Ecto neural progenitor cell (in vitro differentiated cells): ENCODE measurements at places on chromosomes 13 and 19.

DNA sequence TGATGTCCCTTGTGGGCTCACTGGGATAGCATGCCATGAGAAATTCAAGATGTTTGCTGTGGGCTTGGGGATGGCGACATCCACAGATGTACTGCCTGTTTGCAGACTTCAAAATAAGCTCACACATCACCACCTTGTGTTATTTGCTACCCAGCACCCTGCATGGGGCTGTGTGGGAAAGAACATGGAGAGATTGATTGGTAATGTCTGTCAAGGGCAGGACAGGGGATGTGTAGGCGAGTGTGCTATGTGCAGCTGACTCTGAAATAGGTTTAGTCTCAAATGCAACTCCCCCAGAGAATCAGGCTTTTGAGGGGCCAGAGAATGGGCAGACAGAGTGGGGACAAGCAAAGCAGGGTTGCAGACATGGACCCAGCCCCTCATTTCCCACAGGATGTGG lies 24.7 kb downstream of the PNPLA6 start:
- DNase-seq = no peak

DNA sequence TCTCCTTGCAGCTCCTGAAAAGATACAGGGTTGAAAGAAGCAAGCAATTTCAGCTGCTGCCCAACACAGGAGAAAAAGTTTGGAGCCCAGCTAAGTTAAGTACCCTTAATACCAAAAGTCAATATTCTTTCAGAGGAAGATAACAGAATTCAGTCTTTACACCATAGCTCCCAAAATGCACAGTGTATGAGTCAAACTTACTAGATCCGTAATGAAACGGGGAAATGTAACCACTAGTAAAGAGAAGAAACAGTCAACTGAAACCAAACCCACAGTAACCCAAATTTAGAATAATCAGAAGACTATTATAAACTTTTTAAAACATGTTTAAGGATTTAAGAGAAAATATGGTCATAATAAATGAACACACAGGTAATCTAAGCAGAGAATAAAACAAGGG lies 45.2 kb downstream of the SUCLA2 start:
- no peak for DNase-seq

DNA sequence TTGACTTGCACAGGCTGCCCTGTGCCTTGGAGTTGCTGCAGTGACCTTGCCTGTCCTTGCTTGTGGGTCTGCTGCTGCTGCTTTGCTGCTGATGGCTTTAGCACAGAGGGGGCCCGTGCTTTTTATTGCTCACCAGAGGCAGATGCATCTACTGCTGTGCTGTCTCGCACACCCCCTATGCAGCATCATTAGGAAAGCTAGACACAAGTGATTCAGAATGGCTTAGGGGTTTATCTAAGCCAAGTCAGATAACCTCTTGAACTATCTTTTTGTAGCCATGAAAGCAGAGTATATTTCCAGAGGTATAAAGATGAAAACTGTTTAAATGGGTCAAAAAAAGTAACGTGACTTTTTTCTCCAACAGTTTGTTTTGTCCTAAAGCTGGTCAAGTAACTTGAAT lies 7.8 kb downstream of the GTF3A start:
- no peak for DNase-seq

- DNase-seq = no peak
Measured at GRCh38 chr13:78323040-78323439, 280.3 kb downstream of the POU4F1 start.

- no peak for DNase-seq
Measured at GRCh38 chr13:77696006-77696878, 1.2 kb upstream of the SLAIN1 start.

- no peak for DNase-seq
Measured at GRCh38 chr19:2289714-2290435, 7.9 kb upstream of the PEAK3 start.

- DNase-seq = no peak
Measured at GRCh38 chr13:30071969-30072817, 221.8 kb upstream of the UBL3 start.

- DNase-seq = no peak
Measured at GRCh38 chr13:22740264-22740663, 440.5 kb upstream of the SGCG start.

- DNase-seq = no peak
Measured at GRCh38 chr19:14669940-14670339, 4.7 kb downstream of the ADGRE3 start.

- DNase-seq = no peak
Measured at GRCh38 chr13:21846605-21847004, 175.7 kb downstream of the FGF9 start.

DNA sequence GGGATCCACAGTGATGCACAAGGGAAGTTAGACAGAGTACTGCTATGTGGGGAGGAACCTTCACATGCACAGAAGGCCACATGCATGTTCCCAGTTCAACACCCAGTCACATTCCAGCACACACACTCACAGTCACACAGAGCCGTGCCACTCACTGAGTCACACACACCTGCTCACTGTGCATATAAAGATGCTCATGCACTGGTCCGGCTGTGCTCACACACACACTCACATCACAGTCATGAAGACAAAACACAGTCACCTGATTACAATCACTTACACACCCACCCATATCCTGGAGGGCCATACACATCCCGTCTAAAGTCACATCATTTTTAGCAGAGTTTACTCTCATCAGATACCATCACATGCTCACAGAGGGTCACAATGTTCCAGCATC lies 478 bp downstream of the CLC start:
- no peak for DNase-seq

- peak; percentile 65 for DNase-seq
Measured at GRCh38 chr13:104571161-104571892, 1505.1 kb upstream of the SLC10A2 start.

DNA sequence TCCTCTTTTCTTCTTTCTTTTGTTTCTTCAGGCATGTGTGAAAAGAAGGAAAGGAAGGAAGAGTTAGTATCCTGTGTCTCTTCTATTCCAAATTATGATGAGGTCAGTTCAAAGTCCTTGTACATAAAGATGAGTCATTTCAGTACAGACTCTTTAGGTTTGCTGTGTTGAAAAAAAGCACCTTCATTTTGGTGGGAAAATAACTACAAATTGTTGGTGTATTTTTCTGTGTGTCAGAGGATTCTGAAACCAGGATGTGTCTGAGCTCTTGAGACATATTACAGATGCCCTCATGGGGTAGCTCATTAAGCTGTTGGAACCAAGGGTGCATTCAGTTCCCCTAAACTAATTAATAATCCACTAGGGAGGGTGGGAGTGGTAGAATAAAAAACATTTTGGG lies 5.8 kb upstream of the HSPH1 start:
- no peak for DNase-seq

DNA sequence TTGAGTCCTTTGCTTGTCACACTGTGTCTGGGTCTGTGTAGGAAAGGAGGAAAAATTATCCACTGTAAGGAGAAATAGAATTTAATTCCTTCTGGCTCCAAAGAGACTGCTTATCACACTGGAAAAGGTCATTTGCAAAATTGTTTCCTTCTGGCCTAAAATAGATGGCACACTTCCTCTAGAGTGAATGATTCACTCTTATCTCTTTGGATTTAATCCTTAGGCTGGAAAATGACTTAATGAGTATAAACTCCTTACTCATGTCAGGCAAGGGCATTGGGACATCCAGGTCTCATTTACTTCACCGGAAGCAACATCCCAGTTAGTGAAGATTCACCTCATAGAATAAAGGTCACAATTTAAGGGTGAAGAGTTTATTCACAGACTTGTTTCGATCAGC lies 293.6 kb downstream of the OXGR1 start:
- DNase-seq = no peak

GRCh38 chr13:112716841-112717520 lies 27.1 kb downstream of the ATP11A start:
- no peak for DNase-seq

- no peak for DNase-seq
Measured at GRCh38 chr19:1037621-1038064, 2.3 kb upstream of the ABCA7 start.

- DNase-seq = no peak
Measured at GRCh38 chr13:41851351-41851750, 109.6 kb downstream of the VWA8 start.

- DNase-seq = no peak
Measured at GRCh38 chr13:99507054-99507453, 5.8 kb downstream of the TM9SF2 start.

DNA sequence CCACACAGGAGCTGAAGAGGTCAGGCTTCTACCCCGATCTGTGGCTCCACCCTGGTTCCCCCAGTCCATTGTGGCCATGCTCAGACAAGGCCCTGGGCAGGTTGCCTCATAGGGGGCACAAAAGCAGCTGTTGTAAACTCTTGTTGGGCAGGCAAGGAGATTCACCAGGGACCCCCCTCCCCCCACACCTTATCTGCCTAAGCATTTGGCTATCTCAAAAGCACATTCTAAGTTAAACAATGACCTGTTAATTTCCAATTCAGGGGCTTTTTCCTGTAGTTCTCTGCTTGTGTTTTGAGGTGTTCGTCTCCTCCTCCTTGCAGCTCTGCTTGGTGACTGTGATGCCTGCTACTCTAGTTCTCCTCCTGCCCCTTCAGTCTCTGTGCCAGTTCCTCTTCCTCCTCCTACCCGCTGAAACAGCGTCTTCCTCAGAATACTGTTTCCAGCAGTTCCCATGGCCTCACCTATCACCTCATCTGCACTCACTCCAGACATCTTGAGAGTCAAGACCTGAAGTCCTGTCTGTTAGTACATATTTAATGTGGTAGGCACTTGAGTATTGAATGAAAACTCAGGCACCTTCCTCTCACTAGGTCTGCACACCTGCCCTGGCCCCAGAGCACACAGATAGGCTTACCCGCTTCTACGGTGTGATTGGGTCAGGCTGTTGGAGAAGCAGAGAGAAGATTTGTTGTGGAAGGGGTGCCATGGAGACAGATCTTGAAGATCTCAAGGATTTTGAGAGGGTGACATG lies 31.7 kb downstream of the SPATA13 start:
- DNase-seq = no peak

GRCh38 chr19:43620061-43621001 lies 902 bp upstream of the ZNF428 start:
- DNase-seq = no peak

DNA sequence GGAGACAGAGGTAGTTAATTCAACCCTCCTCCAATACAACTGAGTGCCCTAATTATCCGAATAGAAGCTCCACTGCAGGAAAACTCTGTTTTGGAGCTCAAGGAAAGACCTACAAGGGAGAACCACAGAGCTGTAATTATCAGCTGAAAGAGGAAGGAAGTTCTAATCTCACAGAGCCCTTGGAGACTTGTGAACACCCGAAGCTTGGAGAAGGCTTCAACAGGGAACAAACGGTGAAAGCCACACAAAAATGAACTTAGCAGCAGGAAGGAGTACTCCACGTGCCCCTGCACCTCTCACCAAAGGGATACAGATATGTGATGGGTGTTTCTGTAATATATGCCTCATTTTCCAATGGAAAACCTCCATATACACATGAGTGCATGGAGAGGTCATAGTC lies 61.1 kb downstream of the IRS2 start:
- DNase-seq = no peak

DNA sequence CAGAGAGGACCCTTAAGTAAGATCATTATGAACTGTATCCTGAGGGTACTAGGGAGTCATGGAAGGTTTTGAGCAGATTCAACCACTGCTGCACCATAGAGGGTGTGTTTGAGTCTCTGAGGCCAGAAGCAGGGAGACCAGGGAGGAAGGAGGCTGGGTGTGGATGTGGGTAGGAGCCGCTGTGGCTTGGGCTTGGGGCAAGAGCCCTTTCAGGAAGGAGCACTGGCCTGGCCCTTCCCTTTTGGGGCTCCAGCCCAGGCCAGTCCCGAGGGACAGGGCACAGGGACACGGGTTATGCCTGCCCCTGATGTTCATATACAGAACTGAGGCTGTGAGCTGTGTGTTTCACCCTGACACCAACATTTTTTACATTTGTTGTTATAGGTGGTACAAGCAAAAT lies 7.2 kb downstream of the CIC start:
- DNase-seq = no peak
